NCI-H524 treated with DMSO at 0.1 percent for 48 hours (cell line): ENCODE measurements at places on chromosomes 12 and 14.

DNA sequence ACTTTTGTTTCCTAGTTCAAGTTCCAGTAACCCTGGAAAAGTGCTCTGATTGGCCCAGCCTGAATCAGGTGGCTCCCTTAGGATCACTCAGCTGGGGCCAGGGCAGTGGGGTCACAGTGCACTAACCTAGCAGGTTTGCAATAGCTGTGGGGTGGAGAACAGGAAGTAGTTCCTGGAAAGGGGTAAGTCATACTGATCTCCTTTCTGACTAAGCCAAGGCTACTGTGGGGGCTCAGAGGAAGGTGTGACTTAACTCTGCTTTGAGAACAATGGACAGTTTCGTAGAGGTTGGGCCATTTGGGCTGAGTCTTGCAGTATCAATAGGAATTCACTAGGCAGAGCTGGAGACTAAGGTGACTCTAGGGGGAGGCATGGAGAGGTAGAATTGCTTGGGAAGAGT is 89.4 kb downstream of the KIF26A start:
- no peak for DNase-seq

DNA sequence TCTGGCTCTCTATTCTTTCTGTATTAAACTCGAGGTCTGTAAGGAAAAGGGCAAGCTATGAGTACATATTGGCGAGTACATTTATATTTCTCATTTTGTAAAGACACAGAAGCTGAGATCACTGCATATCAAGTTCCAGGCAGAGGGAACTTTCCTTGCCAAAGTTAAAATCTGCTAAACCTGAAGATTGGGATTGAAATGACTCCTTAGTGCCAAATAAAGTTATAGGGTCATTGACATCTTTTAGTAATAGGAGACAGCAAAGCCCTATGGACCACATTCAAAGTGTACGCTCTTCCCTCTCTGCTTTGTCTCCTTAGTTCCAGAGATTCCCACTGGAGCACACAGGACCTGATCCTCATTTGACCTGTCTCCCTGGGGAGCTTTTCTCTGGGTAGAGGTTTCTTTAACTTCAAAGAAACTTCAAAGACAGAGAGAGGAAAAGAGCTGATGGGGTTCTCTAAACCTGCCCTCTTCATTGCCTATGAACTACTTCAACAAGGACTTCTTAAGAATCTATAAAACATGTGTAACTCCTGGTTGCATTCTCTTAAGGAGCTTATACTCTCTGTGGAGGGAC is 42.6 kb upstream of the PTPRR start:
- no peak for DNase-seq

DNA sequence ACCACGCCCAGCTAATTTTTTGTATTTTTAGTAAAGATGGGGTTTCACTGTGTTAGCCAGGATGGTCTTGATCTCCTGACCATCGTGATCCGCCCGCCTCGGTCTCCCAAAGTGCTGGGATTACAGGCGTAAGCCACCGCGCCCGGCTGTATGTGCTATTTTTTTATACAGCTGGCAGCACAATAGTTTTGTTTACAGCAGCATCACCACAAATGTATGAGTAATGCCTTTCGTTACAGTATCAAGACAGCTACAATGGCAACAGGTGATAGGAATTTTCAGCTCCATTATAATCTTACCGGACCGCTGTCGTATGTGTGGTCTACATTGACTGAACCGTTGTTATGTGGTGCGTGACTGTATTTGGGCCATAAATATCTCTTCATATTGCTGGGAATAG is 11.6 kb upstream of the MDM2 start:
- no peak for DNase-seq

GRCh38 chr12:71578694-71579258 is 84.9 kb downstream of the ZFC3H1 start:
- DNase-seq: no peak

GRCh38 chr12:15700595-15700994 is 88.6 kb downstream of the EPS8 start:
- DNase-seq: no peak

- DNase-seq: no peak
Measured at GRCh38 chr14:97381309-97381708, 584.1 kb downstream of the VRK1 start.

GRCh38 chr12:71460318-71460717 is 20.7 kb downstream of the LGR5 start:
- DNase-seq: no peak

DNA sequence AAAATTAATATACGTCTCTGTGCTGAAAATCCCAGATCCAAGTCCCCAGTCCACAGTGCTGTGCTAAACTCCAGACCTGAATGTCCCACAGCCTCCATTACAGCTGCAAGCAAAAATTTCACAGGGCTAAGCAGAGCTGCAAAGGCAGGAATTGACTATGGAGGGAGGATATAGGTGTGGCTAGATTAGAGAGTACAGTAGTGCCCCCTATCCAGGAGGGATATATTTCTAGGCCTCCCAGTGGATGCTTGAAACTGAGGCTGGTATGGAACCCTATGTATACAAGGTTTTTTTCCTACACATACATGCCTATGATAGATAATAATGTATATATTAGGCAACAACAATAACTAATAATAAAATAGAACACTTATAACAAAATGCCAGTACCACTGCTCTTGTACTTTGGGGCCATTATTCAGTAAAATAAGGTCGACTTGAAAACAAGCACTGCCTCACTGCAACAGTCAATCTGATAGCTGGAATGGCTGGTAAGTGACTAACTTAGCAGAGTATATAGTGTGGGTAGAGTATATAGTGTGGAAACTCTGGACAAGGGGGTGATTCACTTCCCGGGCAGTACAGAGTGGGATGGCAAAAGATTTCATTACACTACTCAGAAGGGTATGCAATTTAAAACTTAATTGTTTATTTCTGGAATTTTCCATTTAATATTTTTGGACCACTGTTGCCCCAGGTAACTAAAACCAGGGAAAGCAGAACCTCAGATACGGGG is 82.7 kb downstream of the C14orf132 start:
- DNase-seq: no peak

- peak; percentile 49 for DNase-seq
Measured at GRCh38 chr14:25237845-25238244, 187.9 kb upstream of the STXBP6 start.
